ENCODE measurements at places on chromosomes 11 and 22.

DNA sequence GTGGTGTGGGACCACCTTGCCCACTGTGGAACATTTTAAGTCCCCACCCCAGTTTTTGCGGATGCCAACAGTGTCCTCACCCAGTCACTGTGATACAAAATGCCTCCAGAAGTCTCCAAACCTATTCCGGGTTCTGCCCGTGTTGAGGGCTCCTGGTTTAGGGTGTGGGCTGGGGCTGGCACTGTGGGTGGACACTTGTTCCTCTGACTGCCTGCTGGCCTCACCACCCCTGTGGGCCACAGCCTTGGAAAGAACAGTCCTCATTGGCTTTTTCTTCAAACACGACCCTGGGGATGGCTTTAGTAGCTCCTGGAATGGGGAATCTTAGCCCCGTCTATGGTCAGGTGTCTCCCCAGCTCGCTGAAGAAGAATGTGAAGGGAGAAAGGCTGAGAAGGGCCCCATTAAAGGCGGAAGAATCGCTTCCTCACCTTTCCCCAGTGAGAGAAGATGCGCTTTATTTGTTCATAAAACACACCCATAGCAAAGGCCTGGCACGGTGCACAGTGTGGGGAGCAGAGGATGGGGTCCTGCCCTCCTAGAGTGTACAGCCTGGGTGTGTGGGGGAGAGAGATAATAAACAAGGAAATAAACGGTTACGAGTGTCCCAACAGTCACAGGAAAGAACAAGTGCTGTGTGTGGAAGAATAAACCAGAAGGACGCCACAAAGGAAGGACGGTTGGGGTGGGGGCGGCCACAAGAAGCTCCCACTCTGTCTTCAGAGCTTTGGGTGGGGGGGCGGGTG is 91.6 kb upstream of the SLC22A12 start:
- no peaks in the 10 kb centered on the region for H3K4me1 ChIP-seq
- H3K36me3 ChIP-seq, result no peaks in the 10 kb centered on the region
- DNase-seq, result no peak
- no peaks in the 10 kb centered on the region for H3K27me3 ChIP-seq
- no peak overlapping the region for H3K4me3 ChIP-seq

GRCh38 chr11:9615031-9615451 is 41.6 kb downstream of the WEE1 start:
- H3K36me3 ChIP-seq, result no peaks in the 10 kb centered on the region

DNA sequence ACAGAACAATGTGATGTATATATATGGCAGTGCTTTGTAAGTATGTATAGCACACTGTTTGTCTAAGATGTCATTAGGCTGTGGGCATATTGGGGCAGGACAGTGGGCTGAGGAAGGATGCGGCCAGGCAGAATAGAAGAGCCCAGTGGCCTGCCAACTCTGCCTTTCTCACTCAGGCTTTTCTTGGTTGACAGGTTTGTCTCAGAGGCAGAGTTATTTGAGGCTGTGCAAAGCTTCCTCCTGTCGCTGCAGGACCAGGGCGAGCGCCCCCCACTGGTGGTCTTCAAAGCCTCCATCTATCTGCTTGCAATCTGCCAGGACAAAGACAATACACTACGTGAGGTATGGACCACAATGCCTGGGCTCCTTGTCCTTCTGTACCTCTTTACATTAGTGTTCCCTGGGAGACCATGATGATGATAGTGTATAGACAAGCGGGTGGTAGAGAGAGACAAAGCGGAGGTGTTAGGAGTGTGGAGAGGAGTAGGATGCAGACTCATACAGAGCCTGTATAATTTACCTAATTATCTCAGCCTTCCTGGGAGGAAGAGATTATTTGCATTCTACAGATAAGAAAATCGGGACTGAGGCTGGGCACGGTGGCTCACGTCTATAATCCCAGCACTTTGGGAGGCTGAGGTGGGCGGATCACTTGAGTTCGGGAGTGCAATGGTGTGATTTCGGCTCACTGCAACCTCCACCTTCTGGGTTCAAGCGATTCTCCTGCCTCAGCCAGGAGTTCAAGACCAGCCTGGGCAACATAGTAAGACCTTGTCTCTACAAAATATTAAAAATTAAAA is 37.3 kb upstream of the CCDC134 start:
- H3K36me3 ChIP-seq, result no peaks in the 10 kb centered on the region
- H3K4me1 ChIP-seq, result no peaks in the 10 kb centered on the region
- no peak for DNase-seq

- peaks cover 3% of the 10 kb centered on the region for H3K27me3 ChIP-seq
- no peak overlapping the region for H3K4me3 ChIP-seq
- H3K4me1 ChIP-seq, result peaks cover 18% of the 10 kb centered on the region
- peak; percentile 40 for DNase-seq
- H3K27ac ChIP-seq, result peak overlapping the region; percentile 53
These were observed 23.6 kb upstream of the ETS1 start for GRCh38 chr11:128610721-128611617.

- H3K36me3 ChIP-seq, result peaks cover 44% of the 10 kb centered on the region
- H3K4me3 ChIP-seq, result no peak overlapping the region
- no peaks in the 10 kb centered on the region for H3K27me3 ChIP-seq
- H3K4me1 ChIP-seq, result no peaks in the 10 kb centered on the region
- no peak for DNase-seq
- H3K27ac ChIP-seq, result no peak overlapping the region
These were observed 53.7 kb upstream of the MTMR2 start for GRCh38 chr11:95977534-95978174.

GRCh38 chr11:77064648-77065217 is 2.0 kb upstream of the CAPN5 start:
- H3K27me3 ChIP-seq, result no peaks in the 10 kb centered on the region
- H3K27ac ChIP-seq, result no peak overlapping the region
- DNase-seq, result no peak

DNA sequence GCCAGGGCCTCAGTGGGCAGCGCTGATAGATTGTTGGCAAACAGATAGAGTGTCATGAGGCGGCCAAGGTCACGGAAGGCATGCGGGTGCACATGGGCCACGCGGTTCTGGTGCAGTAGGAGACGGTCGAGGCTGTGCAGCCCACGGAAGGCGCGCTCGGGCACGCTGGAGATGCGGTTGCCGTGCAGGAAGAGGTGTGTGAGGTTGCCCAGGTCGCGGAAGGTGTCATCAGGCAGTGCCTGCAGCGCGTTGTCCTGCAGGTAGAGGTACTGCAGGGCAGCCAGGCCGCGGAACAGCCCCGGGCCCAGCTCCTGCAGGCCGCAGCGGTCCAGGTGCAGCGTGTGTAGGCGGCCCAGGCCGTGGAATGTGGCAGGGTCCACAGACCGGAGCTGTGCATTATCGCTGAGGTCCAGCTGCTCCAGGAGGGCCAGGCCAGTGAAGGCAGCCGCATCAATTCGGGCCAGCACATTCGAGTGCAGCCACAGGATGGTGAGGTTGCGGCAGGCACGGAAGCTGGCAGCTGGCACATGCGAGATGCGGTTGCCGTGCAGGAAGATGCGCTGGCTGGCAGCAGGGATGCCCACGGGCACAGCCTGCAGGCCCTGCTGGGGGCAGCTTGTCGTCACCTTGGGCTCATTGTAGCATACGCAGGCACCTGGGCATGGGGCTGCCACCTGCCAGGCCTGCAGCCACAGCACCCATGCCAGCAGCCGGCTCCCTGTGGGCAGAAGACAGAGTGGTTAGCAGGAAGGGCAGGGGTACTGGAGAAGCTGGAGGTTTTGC is 25.5 kb downstream of the RTN4R start:
- peaks cover 35% of the 10 kb centered on the region for H3K4me1 ChIP-seq
- H3K27me3 ChIP-seq, result no peaks in the 10 kb centered on the region
- no peak overlapping the region for H3K27ac ChIP-seq
- no peaks in the 10 kb centered on the region for H3K36me3 ChIP-seq

GRCh38 chr22:49660321-49660720 is 167.4 kb downstream of the BRD1 start:
- H3K4me3 ChIP-seq, result no peak overlapping the region
- no peak for DNase-seq
- H3K27me3 ChIP-seq, result no peaks in the 10 kb centered on the region
- H3K36me3 ChIP-seq, result no peaks in the 10 kb centered on the region
- H3K27ac ChIP-seq, result no peak overlapping the region
- peaks cover 14% of the 10 kb centered on the region for H3K4me1 ChIP-seq

- H3K4me3 ChIP-seq, result peak overlapping the region; percentile 27
- H3K27ac ChIP-seq, result no peak overlapping the region
- H3K4me1 ChIP-seq, result peaks cover 41% of the 10 kb centered on the region
- no peaks in the 10 kb centered on the region for H3K27me3 ChIP-seq
These were observed 4.5 kb downstream of the LMNTD2 start for GRCh38 chr11:555780-556661.

DNA sequence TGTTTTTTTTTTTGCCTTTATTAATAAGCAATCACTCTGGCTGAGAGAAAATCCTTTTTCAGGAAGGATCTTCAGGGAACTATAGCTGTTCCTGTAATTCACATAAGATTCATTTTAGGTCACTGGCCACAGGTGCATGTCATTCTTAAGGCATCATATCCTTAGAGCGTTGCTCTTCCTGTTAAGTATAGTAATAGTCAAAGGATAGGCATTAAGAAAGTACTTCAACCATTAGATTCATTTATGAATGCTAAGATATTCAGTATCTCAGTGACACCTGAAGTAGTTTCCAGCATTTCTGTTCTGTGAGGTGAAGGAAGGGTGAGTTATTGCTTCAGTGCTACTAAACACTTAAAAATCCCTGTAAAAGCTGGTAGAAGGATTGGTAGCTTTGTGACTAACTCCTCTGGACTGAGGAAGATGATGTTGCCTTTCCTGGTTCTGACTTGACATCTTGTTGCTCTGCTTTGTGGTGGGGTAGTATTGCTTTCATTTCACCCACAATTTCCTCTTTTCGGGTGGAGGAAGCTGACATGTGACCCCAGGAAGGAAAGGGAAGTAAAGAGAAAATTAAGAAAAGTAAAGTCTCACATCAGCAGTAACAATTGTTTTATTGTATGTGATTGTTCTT is 34.7 kb downstream of the RNF169 start:
- no peak overlapping the region for H3K4me3 ChIP-seq
- peak overlapping the region; percentile 35 for H3K27ac ChIP-seq
- no peaks in the 10 kb centered on the region for H3K27me3 ChIP-seq
- no peaks in the 10 kb centered on the region for H3K36me3 ChIP-seq
- DNase-seq, result no peak
- peaks cover 52% of the 10 kb centered on the region for H3K4me1 ChIP-seq

DNA sequence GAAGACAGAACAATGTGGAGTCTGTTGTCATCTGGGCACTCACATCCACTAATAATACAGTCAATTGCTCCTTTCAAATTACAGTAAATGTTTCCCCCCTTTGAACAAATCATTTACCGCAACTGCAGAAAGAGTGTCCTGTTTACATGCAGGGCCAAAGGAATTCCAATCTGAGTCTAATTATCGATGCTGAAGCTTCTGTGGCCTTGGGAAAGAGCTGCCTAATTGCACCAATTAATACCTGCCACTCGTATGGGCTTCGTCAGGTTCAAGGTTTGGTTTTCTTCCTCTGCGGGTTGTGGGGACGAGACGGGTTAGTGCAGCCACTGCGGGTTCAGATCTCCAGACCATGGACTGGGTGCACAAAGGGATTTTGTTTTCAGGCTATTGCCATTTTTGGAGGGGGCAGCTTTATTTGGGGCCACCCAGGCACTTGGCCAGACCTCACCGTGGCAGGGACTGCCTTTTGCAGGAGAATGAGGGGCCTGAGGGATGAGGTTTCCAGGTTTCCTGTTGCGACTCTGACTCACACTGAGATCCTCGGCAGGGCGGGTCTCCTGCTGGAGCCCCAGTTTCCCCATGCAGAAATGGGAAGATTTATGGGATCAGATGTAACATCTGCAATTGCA is 147.6 kb downstream of the MIAT start:
- no peaks in the 10 kb centered on the region for H3K36me3 ChIP-seq
- no peak for DNase-seq
- no peaks in the 10 kb centered on the region for H3K4me1 ChIP-seq
- H3K4me3 ChIP-seq, result no peak overlapping the region
- H3K27ac ChIP-seq, result no peak overlapping the region

DNA sequence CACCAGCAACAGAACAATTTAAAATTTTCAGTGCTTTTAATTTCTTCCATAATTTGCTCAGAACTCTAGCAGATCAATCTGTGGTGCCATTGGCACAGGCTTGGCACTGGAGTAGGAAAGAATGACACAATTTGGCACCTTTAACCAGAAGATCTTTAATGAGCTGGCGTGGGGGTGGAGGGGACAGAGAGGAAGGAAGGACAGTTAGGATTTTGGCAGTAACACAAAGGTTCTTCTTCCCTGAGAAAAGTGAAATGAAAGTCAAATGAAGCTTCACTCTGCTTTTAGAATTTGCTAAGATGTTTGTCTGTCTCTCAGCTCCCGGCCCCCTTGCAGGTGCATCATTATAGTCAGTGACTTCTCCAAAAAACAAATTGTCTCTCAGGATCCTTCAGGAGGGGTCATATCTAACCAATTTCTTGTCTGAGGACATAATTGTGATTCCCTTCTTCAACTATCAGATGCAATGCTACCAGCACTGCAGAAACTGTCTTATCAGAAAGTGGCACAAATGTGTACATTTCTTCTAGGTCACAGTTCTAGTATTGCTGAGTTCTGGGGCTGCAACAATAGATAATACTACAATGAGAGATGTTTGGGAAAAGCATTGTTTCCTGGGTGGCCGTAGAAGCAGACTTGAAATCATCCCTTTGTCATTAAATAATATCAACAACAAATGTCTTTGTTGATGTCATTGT is 66.8 kb downstream of the CSTPP1 start:
- no peaks in the 10 kb centered on the region for H3K27me3 ChIP-seq
- H3K4me3 ChIP-seq, result no peak overlapping the region
- no peaks in the 10 kb centered on the region for H3K36me3 ChIP-seq
- no peak for DNase-seq
- H3K27ac ChIP-seq, result no peak overlapping the region

DNA sequence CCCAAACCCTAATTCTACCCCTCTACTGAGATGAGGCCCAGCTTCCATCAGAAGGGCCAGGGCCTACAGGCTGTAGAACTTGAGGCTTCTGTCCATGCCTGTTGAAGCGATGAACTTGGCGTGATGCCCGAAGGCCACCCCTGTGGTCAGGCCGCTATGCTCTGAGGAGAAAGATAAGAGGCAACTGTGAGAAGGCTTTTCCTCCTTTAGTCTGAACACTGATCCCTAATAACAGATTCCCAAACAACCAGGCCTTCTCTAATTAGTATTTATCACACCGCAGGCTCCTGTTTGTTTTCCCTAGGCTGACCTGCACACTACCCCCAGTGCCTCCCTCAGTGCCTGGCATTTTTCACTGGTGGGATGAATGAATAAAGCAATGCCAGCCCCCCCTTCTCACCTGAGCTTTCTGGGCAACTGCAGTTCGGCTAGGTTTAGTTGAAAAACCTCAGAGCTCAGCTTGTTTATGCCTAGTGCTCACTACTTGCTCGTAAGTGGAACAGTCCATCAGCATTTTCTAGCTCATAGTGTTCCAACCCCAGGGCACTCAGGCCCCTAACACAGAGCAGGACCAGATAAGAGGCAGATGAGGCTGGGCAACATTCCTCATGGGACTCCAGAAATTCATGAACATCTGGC is 15.2 kb downstream of the PRPF19 start:
- no peak overlapping the region for H3K4me3 ChIP-seq
- peaks cover 3% of the 10 kb centered on the region for H3K36me3 ChIP-seq
- H3K4me1 ChIP-seq, result no peaks in the 10 kb centered on the region
- DNase-seq, result no peak

- no peaks in the 10 kb centered on the region for H3K4me1 ChIP-seq
- no peaks in the 10 kb centered on the region for H3K27me3 ChIP-seq
- DNase-seq, result no peak
- H3K4me3 ChIP-seq, result no peak overlapping the region
- no peak overlapping the region for H3K27ac ChIP-seq
These were observed 292.3 kb upstream of the FAT3 start for GRCh38 chr11:91932151-91932821.

GRCh38 chr11:3225159-3225758 is 6.6 kb upstream of the MRGPRG start:
- no peaks in the 10 kb centered on the region for H3K36me3 ChIP-seq
- DNase-seq, result no peak
- H3K27me3 ChIP-seq, result no peaks in the 10 kb centered on the region

- no peaks in the 10 kb centered on the region for H3K36me3 ChIP-seq
- no peaks in the 10 kb centered on the region for H3K4me1 ChIP-seq
- no peak for DNase-seq
These were observed 89.2 kb downstream of the FAT3 start for GRCh38 chr11:92313784-92314183.

Data from esophagus squamous epithelium (tissue), 5 donors.